ENCODE measurements at places on chromosomes 4 and X. TPM values are rescaled to one million over a fixed set of nuclear protein-coding genes. Genes with fewer than 3 reads are reported as not detected.

- no peak overlapping the region for H3K4me3 ChIP-seq
- no peak for DNase-seq
- no peak overlapping the region for H3K27ac ChIP-seq
- H3K36me3 ChIP-seq = no peaks in the 10 kb centered on the region
These were observed 470.6 kb upstream of the GALNTL6 start for GRCh38 chr4:171342646-171343045.

DNA sequence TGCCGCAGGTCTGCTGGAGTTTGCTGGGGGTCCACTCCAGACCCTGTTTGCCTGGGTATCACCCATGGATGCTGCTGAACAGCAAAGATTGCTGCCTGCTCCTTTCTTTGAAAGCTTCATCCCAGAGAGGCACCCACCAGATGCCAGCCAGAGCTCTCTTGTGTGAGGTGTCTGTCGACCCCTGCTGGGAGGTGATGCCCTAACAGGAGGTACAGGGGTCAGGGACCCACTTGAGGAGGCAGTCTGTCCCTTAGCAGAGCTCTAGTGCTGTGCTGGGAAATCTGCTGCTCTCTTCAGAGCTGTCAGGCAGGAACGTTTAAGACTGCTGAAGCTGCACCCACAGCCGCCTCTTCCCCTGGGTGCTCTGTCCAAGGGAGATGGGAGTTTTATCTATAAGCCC, 162.7 kb downstream of the NAF1 start:
- H3K27ac ChIP-seq = no peak overlapping the region
- H3K36me3 ChIP-seq = no peaks in the 10 kb centered on the region
- H3K27me3 ChIP-seq = no peaks in the 10 kb centered on the region
- no peak overlapping the region for H3K4me3 ChIP-seq
- no peaks in the 10 kb centered on the region for H3K4me1 ChIP-seq
- DNase-seq = no peak

GRCh38 chr4:184439386-184439785, 35.0 kb downstream of the IRF2 start:
- H3K4me3 ChIP-seq = no peak overlapping the region
- DNase-seq = no peak
- H3K27ac ChIP-seq = no peak overlapping the region

GRCh38 chr4:161320377-161320776, 843.4 kb downstream of the FSTL5 start:
- no peak overlapping the region for H3K27ac ChIP-seq
- H3K4me3 ChIP-seq = no peak overlapping the region
- no peak for DNase-seq
- H3K4me1 ChIP-seq = no peaks in the 10 kb centered on the region

DNA sequence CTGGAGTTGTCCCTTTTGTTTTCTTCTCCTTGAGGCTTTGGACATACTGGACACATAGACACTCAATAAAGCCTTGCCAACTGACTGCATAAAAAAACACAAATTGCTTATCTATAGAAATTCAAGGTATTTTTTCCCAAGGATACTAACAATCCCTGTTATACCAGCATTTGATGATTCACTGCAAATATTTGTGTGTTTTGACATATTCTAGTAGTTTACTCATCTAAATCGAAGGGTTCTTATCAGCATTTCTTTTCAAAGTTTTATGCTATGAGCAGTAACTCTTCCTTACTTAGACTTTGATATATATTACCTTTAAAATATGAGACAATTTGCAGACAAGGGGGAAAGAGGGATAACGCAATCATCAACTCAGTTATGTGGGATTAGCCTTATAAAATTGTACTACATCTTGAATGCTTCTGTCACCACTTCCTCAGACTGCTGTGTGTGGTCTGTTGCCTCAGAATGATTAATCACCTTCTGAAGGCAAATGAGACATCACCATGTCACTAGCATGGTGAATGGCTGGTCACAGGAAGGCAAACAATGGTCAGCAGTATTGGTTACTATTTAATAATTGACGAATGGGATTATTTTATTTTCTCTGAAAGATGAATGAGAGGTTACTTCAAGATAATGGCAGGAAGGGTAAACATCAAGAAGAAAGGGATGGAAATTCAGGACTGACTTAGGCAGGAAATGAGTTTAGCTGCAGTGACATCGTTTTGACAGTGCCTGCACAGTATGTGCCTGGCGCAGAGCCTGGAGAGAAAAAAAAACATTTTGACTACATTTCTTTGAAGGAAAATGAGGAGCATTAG, 544.3 kb upstream of the CNKSR2 start:
- no peaks in the 10 kb centered on the region for H3K4me1 ChIP-seq
- H3K27me3 ChIP-seq = no peaks in the 10 kb centered on the region
- no peaks in the 10 kb centered on the region for H3K36me3 ChIP-seq
- no peak overlapping the region for H3K4me3 ChIP-seq
- DNase-seq = no peak

DNA sequence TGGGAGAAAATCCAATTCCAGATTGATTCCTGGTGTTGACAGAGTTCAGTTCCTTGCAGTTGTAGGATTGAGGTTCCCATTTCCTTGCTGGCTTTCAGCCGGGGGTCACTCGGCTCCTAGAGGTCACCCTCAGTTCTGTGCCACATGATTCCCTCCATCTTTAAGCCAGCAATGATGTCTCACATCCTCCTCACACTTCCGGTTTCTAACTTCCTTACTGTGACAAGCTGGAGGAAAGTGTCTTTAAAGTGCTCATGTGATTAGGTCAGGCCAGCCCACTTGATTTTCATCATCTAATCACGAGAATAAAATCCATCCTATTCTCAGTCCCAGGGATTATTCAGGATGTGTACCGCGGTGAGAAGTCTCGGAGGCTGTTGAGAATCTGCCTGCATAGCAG, 19.4 kb upstream of the SMIM31 start:
- H3K4me3 ChIP-seq = no peak overlapping the region
- no peaks in the 10 kb centered on the region for H3K4me1 ChIP-seq
- H3K36me3 ChIP-seq = no peaks in the 10 kb centered on the region
- DNase-seq = no peak

- no peak for DNase-seq
- no peaks in the 10 kb centered on the region for H3K4me1 ChIP-seq
- H3K27ac ChIP-seq = no peak overlapping the region
- no peaks in the 10 kb centered on the region for H3K27me3 ChIP-seq
These were observed 1.3 kb downstream of the DCAF12L1 start for GRCh38 chrX:126551306-126551705.

DNA sequence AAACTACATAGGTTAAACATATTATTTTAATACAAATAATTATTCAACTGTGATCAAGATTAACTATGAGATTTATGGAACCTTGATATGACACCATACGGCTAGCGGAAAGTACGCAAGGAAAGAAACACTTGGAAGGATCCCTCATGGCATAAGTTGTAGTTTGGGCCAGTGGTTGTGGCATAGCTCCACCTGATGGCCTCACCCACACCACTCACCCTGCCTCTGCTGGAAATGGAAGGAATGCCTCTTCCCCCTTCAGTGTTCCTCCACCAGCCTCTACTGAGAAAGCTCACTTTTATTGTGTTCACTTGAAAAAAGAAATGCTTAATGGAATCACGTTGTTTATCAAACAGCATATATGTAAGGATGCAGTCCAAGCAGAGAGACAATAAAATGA, 86.4 kb downstream of the BMP15 start:
- no peak for DNase-seq
- no peaks in the 10 kb centered on the region for H3K36me3 ChIP-seq
- H3K4me1 ChIP-seq = no peaks in the 10 kb centered on the region
- no peaks in the 10 kb centered on the region for H3K27me3 ChIP-seq

- no peak overlapping the region for H3K27ac ChIP-seq
- no peak overlapping the region for H3K4me3 ChIP-seq
- no peaks in the 10 kb centered on the region for H3K36me3 ChIP-seq
- no peaks in the 10 kb centered on the region for H3K27me3 ChIP-seq
These were observed 17.8 kb upstream of the CPEB2 start for GRCh38 chr4:14984448-14984847.

- H3K27me3 ChIP-seq = no peaks in the 10 kb centered on the region
- H3K4me1 ChIP-seq = no peaks in the 10 kb centered on the region
These were observed 9.7 kb upstream of the ZNF674 start for GRCh38 chrX:46554942-46555341.

- no peak overlapping the region for H3K27ac ChIP-seq
- no peak for DNase-seq
- H3K4me1 ChIP-seq = no peaks in the 10 kb centered on the region
- no peak overlapping the region for H3K4me3 ChIP-seq
These were observed 605.2 kb upstream of the NR3C2 start for GRCh38 chr4:149047368-149047767.

DNA sequence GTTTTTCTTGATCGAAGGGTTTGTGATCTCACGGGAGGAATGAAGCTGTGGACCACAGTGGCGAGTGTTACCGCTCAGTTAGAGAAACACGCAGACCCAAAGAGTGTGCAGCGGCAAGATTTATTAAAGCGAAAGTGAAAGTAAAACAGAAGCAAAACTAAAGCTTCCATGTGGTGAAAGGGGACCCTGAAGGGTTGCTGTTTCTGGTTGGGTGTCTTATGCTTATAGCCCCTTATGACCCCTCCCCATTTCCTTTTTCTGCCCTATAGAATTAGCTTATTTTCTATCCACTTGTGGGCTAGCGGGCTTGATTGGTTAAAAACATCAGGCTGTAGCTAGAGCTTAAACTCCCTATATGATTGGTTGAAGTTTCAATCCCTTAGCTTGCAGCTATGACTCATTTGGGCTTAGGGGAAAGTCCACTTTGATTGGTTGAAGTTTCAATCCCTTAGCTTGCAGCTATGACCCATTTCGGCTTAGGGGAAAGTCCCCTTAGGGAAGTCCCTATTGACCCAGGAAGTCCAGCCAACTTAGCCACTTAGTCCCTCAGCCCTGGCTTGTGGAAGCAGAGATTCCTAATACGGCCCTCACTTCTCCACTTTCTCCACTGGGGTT, 171.2 kb upstream of the NWD2 start:
- DNase-seq = no peak
- no peaks in the 10 kb centered on the region for H3K4me1 ChIP-seq
- H3K4me3 ChIP-seq = no peak overlapping the region

GRCh38 chrX:1411326-1411725, 19.4 kb upstream of the SLC25A6 start:
- no peaks in the 10 kb centered on the region for H3K27me3 ChIP-seq
- H3K4me3 ChIP-seq = no peak overlapping the region
- H3K36me3 ChIP-seq = peaks cover 1% of the 10 kb centered on the region
- no peak for DNase-seq

DNA sequence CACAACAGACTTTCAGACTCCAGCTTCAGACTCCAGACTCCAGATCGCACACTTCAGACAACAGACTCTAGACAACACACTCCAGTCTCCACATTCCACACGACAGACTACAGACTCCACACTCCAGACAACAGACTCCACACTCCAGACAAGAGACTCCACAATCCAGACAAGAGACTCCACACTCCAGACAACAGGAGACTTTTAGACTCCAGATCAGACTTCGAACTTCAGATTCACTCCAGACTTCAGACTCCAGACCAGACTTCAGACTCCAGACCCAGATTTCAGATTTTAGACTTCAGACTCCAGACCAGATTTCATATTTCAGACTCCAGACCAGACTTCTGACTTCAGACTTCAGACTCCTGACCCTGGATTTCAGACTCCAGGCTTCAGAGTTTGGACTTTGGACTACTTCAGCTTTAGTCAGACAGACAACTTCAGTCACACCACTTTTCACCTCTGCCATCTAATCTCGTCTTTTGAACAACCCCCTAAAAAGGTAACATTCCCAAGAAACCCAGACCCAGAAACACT, 29.0 kb upstream of the TLR2 start:
- DNase-seq = no peak
- H3K4me1 ChIP-seq = peaks cover 19% of the 10 kb centered on the region
- H3K4me3 ChIP-seq = no peak overlapping the region
- no peaks in the 10 kb centered on the region for H3K36me3 ChIP-seq
- no peak overlapping the region for H3K27ac ChIP-seq

HTN1 gene
- total RNA-seq = not detected

DCAF8L2 gene
- total RNA-seq = not detected

NPY2R gene
- not detected for total RNA-seq

PUDP gene
- 13.1 TPM for total RNA-seq
